ENCODE measurements at places on chromosomes 7 and 10.

DNA sequence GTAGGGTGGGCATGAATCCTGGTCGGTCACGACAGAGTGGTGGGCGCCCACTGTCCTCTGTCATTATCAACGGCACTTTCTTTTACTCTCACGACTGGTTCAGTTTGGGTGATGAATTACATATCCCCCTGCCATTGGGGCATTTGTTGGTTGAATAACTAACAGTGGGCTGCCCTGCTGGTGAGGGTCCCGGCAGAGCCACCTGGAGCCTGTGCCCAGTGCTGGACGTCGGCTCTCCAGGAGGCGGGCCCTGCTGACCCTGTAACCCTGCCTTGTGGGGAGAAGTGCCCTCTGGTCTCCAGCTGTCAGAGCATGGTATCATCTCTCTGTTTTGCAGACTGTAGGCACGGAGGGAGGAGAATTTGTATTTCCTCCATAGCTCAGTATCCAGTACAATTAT lies 199.1 kb downstream of the GLRX3 start:
- DNase-seq: no peak

GRCh38 chr10:109823196-109823595 lies 100.1 kb downstream of the XPNPEP1 start:
- DNase-seq: no peak

GRCh38 chr10:20977300-20977699 lies 80.2 kb upstream of the NEBL start:
- no peak for DNase-seq

DNA sequence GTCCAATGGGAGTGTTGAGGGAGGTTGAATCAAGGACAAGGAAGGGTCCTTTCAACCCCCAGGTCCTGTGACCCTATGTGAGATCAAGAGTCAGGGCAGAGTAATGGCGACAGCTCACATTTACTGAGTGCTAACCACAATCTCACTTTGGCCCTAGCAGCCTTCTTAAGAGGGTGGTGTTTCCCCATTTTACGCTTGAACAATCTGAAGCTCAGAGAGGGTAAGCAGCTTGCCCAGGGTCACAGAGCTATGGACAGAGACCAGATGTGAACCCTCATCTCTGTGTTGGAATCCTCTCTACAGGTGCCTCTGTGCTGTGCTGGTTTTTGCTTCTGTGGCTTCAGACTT lies 102.0 kb downstream of the GRK5 start:
- no peak for DNase-seq

DNA sequence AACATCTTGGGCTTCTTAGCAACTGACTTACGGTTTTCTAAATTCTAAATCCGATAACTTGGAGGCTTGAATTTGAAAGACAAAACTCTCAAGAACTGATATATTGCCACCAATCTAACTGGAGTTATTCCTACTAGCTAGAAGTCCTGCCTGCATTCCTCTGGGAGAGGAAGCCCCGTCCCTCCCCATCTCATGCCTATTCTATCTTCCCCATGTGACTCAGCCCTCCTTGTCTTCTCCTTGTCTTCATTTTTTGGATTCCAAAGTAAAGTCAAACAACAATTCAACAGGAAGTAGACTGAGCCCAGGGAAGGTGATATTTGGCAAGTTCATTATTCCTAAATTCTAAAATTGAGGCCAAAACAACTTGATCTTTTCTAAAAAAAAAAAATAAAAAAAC lies 587.7 kb downstream of the KCNMA1 start:
- DNase-seq: no peak

DNA sequence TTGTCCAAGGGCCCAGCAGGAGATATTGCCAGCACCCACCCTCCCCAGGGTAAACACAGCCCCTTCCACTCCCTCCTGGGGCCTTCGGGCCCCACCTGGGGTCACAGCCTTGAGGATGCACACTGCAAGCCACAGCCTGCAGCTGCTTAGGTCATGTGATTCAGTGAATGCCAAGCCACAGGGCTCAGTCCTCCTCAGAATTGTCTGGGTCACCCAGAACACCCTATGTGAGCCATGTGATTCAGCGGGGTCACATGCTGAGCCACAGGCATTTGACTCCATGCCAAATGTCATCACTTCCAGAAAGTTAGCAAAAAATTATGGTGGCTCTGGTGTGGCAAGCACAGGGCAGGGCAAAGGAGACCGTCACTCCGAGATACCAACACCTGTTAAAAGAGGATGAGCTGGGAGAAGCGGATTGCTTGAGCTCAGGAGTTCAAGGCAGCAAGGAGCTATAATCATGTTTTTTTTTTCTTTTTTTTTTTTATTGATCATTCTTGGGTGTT lies 17.2 kb upstream of the PSAP start:
- no peak for DNase-seq

GRCh38 chr10:804787-805619 lies 115.5 kb upstream of the DIP2C start:
- no peak for DNase-seq

DNA sequence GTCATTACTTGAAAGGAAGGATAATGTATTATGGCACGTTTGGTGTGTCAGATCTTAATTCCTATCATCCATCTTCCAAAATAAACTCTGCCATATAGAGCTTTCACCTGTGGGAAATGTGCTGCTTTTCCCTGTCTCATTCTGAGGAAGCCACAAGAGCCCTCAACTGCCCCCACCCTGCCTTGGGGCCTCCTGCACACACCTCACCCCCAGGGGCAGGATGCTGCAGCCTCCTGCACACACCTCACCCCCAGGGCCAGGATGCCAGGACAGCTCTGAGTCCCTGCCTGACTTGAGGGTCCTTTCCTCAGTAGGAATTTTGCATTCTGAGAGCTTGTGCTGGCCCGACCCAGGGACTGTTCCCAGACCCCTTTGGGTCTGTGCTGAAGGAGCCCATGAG lies 67.1 kb downstream of the COL13A1 start:
- no peak for DNase-seq

DNA sequence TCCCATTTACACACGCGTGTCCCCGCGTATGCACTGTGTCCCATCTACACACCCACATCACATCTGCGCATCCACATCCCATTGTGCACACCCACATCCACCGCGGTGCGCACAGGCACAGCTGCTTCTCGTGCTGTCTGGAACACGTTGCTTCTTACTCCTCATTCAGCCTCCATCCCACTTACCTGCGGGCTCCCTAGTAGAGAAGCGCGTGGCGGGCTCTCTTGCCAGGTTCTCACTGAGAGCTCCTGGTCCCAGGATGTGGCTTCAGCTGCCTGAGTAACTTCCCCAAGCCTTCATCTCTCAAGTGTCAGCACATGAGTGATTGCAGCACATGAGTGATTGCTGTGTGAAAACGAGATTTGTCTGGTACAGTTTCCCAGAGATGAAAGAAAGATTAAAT lies 117.8 kb downstream of the TRRAP start:
- DNase-seq: no peak

All from NCI-H1436 treated with DMSO at 0.1 percent for 48 hours (cell line).